ENCODE measurements at places on chromosomes 3 and 15.

GRCh38 chr3:134647902-134648760, 2.7 kb downstream of the KY start:
- no peak for DNase-seq

DNA sequence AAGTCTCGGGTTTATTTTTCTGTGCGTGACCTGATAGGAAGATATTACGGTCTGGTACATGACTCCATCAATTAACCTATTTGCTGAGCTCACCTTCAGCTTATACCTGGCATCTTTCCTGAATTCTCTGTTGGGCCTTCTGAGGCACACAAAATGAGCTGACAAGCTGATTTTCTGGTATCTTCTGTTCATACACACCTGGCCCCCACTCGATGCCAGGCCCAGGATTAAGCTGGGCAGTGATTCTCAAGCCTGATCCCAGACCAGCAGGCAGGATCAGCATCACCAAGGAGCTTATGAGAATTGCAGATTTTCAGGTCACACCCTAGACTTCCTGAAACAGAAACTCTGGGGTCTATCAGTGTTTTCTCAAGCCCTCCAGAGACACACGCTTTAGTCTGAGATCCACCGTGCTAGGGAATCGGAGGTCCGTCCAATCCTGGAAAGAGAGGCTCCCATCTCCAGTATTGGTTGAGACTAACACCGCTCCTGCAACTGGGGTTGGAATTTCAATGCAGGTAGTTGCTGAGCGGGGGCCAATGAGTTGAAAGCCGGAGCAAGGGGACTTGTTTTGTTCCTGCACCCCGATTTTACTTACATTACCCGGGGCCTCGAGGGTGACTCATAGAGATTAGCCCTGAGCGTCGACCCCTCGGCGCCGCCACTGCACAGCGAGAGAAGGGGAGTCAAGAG, 636 bp upstream of the EIF1B start:
- DNase-seq, result no peak

DNA sequence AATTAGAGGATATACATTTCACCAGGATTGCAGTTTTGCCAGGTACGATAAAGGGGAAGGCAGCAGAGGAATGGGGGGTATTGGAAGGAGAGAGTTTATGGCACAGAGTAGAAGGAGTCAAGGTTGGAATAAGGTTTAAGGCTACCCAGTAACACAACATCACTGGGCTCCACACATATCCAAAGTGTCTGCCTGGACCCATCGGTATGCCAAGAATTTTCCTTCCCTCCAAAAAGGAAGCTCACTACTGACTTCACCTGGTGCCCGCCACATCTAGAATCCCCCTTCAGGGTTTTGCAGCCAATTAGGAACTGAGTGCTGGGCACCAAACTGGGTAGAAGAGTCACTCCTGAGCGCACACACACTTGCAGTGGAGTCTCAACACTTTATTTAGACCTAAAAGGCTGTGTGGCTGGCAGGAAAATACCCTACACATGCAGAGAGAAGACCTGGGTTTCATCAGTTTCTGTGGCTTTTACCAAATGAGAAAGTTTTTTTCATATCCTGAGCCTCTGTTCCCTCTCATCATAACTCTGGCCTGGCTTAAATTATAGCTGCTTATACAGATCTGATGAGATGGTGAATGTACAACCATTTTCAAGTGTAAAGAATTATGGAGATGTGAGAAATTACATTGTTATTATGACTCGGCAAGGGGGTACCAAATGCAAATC, 190.8 kb upstream of the LPP start:
- DNase-seq, result no peak

DNA sequence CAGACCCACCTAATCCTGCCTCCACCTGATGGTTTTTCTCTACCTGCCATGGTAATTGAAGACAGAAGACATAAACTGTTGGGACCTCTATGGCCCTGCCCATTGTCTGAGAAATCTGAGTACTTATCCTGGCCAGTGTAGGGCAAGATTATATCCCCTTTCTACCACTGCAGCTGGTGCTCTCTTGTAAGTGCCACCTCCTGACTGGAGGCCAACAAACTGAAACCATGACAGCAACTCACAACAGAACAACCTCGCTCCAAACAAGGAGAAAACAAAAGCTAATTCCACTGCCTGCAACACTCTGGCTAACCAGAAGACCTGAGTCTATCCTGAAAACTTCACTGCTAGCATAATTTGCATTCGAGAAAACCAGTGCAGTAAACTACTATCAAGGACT, 82.9 kb downstream of the CLDN1 start:
- no peak for DNase-seq
